ENCODE measurements at places on chromosomes 1 and 21.

- DNase-seq, result no peak
These were observed 146.9 kb downstream of the MIS18A start for GRCh38 chr21:32131960-32132359.

DNA sequence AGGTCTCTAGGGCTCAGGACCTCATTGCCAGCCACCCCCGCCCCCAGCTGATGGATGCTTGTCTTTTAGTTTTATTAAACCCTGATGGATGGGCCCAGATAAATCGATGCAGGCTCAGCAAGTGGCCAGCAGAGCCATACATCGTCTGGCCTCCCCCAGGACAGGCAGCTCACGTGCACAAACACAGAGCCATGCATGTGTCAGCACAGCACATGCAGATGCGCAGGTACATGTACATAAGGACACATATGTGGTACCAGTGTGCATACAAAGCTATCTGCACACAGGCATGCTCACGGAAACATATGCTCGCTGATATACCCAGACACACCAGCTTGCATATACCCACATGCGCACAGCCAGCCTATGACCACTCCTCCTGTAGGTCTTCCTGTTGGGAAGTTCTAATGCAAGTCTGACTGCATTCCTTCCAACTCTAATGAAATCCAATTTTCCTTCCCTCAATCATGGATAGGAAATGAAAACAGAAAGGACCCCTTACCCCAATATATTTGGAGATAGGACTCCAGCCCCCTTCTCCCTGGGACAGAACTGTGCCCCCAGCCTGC is 897 bp downstream of the COL16A1 start:
- no peak for DNase-seq

DNA sequence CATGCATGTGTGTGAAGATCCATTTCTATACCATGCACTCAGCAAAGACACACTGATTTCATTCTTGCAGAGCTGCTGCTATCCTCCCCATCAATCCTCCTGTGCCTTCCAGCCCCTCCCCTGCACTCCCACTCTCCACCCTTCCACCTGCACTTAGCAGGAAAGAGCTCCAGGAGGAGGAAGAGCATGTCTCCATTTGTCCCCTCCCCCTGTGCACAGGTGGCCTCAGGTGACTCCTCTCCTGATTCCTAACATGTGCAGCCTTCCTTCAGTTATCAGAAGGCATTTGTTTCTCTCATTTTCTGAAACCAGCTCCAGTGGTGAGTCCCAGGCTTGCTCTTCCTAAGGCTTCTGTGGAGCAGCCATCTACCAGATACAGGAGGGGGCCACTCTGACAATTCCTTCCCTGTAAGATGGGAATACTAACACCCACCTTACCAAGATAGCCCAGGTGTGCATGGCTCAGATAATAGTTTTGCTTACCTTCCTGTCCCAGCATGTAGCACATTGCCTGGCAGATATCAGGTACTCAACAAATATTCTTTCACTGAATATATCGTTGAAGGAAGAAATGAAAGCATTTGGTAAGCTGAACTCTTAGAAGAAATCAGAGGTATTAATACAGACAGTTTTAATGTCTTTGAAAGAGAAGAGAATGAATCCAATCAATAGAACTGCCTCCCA is 21.9 kb upstream of the FAM3B start:
- no peak for DNase-seq

DNA sequence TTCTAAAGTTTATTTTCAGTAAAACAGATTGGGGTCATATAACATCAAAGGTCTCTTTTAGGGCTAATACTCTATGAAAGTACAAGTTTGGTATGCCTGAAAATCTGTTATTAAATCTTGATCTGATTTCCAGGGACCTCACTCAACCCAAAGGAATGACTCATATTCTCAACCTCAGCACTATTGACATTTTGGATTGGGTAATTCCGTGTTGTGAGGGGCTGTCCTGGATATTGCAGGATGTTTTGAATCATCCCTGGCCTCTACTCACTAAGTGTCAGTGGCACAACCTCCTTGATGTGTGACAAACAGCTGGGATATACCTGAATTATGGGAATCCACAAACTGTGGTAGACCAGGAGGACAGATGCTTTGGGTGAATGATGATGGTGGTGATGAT is 51.5 kb upstream of the CYP2J2 start:
- DNase-seq, result no peak

GRCh38 chr1:220680085-220680687 is 10.0 kb upstream of the C1orf115 start:
- peak; percentile 6 for DNase-seq

GRCh38 chr1:221850470-221851187 is 108.7 kb upstream of the DUSP10 start:
- DNase-seq, result no peak

DNA sequence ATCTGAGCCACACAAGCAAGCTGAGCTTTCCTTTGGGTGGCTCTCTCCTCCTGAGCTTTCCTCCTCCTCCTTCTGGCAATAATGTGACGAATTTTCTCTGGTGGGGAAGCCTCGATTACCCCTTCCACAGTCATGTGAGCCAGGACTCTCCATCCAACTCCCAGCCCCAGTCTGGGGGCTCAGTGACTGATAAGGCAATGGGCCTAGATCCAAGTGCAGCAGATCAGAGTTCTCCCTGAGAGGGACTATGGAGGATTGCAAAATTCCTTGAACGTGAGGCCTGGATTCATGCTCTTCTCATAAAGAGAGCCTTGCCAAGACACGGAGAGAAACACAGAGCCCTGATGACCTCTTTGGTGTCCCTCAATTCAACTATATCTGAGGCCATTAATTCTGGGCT is 31.3 kb upstream of the TRIM67 start:
- DNase-seq, result no peak

DNA sequence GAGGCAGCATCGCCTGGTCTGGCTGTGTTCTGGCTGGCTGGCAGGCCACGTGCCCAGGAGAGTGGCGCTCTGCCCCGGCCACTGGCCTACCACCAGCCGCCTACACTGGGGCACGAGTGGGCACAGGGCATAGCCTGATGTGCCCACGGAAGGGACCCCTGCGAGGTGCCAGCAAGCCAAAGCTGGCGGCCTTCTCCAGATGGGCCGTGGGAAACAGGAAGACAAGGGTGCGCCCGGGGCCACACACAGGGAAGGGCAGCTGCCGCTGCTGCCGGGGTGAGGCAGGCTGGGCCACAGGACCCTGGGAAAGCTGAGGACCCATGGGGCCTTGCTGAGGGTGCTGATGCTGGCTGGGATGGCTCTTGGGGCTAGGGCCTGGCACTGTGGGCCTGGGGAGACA is 40.7 kb downstream of the SLC66A1 start:
- no peak for DNase-seq

- DNase-seq, result no peak
These were observed 54.2 kb upstream of the RGS7 start for GRCh38 chr1:241411056-241411775.

DNA sequence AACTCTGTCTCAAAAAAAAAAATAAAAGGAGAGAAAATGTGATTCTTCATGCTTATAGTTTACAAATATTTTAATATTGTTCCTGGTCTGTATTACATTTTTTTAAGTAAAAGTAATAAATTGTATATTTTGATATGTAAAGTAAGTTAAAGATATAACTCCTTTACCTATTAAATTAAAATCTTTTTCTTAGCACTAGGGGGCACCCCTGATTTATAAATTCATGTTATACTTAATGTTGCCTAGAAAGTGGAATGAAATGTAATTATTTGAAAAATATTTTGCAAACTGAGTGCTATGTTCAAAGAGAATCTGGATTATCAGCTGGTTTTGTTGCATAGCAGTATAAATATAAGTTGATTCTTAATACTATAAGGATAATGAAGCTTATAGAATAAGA is 49.2 kb downstream of the RALGPS2 start:
- peak; percentile 24 for DNase-seq

GRCh38 chr21:16125274-16125673 is 395.5 kb downstream of the USP25 start:
- DNase-seq, result no peak

DNA sequence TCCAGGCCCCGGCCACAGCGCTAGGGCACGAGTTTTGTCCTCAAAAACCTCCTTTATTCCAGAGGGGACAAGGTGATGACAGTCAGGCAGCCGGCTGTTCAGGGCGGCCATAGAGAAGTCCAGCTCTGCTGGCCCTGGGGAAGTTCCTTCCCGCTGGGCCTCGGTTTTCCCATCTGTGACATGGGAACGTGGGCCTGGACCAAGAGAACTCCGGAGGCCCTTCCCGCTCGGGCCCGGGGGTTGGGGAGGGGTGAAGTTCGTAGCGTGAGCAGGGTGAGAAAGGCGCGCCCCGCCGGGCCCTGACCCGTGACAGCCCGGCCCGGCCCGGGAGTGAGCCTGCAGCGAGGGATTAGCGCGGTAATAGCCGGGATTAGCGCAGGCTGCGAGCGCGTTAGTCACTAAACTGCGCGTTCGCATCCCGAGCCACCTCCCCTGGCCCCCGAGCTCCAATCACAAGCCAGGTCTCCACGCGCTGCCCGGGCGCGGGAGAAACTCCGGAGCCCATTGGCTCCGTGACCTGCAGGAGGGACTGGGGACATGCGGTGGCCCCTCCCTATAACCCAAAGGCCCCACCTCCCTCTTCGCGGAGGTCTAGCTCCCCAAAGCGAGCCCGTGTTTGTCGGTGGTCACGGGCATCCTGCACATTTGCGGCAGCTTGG is 29.8 kb upstream of the PADI2 start:
- DNase-seq, result no peak

- no peak for DNase-seq
These were observed 481.2 kb upstream of the NR5A2 start for GRCh38 chr1:199546323-199546722.

DNA sequence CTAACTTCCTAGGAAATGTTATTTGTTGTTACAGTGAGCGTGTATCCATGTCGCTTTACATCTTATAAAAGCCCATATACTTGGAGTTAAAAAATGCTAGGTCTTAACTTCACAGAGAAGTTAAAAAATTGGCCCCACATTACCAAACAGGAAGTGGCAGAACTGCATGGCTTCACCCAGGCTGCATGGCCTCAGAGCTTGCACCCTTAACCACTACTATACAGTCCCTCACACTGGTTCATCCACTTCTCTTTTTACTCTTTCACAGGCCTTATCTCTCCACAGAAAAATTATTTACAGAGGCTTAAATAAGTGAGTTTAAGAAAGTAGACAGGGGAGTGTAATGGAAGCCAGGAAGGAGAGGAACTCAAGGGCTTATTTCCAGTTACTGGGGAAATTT is 402.5 kb downstream of the HHAT start:
- no peak for DNase-seq

DNA sequence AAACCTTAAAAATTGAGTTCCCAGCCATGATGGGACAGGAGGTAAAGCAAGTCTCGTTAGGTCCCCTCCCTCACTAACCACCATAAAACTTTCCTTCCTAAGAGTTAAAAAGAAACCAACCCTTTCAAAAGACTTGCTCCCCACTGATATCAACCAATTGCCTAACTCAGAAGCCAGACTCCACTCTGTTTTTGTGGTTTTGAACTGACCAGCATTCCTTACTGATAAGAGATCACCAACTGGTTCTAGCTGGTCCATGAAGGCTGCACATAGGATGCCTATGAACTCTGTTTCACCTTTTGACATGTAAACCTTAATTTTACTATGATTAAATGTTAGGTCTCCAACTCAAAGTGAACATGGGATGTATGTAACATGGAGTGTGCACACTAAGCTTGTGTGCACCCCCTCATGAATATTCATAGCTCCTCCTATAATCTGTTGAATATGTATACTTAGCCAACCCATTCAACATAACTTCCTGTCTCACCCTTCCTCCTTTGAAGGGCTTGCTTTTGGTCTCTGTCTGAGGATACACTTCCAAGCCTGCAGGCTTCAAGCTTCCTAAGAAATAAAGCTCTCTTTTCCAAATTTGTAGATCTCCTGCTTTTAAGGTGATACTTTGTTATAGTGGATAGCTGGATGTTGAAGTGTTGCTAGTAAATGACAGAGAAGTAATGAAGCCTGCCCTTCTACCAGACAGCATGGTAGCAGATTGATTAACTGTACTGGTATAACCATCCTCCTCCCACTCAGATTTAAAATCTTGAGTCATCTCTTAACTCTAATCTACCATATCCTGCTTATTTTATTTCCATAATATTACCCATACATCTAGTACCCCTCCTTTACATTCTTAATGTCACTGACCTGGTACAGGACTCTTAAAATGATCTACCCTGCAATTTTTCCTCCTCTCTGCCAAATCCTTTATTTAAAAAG is 95.6 kb downstream of the ZNF644 start:
- DNase-seq, result no peak

- DNase-seq, result no peak
These were observed 61.1 kb upstream of the SERBP1 start for GRCh38 chr1:67491280-67491679.

DNA sequence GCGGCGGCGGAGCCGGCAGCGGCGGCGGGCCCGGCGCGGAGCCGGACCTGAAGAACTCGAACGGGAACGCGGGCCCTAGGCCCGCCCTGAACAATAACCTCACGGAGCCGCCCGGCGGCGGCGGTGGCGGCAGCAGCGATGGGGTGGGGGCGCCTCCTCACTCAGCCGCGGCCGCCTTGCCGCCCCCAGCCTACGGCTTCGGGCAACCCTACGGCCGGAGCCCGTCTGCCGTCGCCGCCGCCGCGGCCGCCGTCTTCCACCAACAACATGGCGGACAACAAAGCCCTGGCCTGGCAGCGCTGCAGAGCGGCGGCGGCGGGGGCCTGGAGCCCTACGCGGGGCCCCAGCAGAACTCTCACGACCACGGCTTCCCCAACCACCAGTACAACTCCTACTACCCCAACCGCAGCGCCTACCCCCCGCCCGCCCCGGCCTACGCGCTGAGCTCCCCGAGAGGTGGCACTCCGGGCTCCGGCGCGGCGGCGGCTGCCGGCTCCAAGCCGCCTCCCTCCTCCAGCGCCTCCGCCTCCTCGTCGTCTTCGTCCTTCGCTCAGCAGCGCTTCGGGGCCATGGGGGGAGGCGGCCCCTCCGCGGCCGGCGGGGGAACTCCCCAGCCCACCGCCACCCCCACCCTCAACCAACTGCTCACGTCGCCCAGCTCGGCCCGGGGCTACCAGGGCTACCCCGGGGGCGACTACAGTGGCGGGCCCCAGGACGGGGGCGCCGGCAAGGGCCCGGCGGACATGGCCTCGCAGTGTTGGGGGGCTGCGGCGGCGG is 1.0 kb downstream of the ARID1A start:
- no peak for DNase-seq

DNA sequence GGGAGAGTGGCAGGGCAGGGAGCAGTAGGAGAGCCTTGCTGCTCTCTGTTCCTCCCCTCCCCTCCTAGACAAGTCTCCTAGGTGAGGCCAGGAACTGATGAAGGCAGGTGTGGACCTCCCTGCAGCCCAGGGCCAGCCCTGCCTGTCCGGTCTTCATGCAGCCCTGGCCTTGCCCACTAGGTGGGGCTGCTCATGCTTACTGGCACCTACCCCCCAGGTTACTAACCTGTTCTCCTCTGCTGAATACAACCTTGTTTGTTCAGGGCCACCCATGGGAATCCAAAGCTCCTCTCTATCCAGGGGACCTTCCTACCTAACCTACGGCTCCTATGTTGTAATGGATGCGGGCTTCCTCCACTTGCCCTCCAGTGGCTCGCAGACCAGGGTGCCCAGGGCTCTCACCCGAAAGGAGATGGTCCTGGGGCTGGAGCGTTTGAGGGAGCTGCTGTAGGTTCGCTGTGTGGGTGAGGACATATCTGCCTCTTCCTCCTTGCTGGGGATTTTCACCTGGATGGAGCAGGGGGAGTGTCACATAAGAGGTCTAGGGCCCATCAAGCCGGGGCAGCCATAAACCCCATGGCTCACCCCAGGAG is 7.9 kb upstream of the TNNT2 start:
- no peak for DNase-seq
